ENCODE measurements at places on chromosomes 12 and 14. TPM values are rescaled to one million over a fixed set of nuclear protein-coding genes. Genes with fewer than 3 reads are reported as not detected.

DNA sequence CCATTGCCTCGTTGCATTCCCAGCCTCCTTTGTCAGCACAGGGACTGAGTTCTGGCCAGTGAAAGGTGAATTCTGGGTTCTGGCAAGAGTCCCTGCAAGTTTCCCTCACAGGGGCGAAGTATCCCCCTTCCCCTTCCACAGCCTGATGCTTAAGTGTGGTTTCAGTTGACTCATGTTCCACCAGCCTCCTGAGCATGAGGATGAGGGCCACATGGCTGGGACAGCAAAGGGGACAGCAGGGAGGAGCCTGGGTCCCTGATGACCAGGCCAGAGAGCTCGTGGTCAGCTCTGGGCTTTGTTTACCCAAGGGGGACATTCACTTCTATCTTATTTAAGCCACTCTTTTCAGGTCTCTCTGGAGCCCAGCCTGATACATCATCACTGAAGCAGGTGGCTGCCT is 36.5 kb downstream of the CACNA2D4 start:
- no peak for DNase-seq

DNA sequence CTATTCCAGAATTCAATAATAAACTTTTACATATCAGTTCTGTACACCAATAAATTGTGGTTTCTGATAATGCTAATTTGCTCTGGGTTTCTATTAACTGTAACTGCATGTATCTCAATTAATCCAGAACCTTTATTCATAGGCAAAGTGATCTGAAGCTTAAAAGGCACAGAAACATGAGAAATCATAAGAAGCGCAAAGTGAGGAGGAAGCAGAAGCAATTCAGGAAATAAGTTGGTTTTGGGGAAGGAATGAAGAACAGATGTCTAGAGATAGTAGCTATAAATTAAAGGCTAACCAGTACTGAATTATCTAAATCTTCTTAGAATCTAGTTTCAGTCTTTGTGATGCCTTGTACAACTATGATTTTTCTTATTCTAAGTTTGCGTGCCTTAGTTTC is 24.6 kb downstream of the KERA start:
- DNase-seq = no peak

- DNase-seq = no peak
Observed at GRCh38 chr14:53861781-53862180, 94.8 kb downstream of the BMP4 start.

PRR4 gene
- total RNA-seq = 0.87 TPM

CD4 gene
- not detected for total RNA-seq

SYT10 gene
- not detected for total RNA-seq

SERPINA9 gene
- total RNA-seq = not detected

SERPINA3 gene
- total RNA-seq = 0.56 TPM

TAS2R7 gene
- not detected for total RNA-seq

Data from H4 (cell line).